ENCODE measurements at places on chromosomes 13 and 19.

DNA sequence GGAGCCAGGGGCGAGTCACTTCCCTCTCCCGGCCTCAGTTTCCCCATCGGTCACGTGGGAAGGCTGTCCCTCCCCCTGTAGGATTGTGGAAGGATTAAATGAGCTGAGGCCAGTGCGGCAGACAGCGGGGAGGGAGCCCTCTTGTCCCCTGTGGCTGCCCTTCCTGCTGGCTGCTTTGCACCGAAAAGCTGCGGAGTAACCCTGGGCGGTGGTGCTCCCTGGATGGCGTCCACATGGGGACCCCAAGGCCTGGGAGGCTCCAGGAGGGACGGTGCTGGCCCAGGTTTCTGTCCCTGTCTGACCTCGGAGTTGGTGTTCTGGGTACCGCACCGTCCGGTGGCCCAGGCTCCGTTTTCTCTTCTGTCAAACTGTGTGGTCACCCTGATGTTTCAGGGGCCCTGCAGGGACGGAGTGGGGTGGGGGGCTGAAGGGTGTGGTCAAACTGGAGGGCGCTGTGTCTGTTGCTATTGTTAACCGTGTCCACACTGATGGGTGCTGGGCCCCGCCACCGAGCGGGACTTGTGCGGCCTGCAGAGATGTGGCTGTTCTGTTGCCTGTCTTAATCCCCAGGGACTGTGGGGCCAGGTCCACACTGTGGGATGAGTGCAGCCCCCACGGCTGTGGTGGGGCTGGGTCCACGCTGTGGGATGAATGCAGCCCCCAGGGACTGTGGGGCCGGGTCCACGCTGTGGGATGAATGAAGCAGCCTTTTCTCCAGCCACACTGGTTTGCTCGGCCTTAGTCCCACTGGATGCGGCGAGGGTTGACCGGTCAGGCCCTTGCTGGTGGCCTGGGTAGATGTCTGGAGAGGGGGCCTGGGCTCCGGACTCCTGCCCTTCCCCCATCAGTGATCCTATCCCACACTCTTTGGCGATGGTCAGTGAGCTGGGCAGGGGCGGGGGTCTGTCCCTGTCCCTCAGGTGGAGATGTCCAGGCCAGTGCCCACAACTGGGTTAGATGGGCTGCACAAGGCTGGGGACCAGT lies 6.9 kb downstream of the GNA11 start:
- no peak for DNase-seq

GRCh38 chr19:50820086-50820485 lies 3.5 kb downstream of the KLK1 start:
- DNase-seq: no peak

DNA sequence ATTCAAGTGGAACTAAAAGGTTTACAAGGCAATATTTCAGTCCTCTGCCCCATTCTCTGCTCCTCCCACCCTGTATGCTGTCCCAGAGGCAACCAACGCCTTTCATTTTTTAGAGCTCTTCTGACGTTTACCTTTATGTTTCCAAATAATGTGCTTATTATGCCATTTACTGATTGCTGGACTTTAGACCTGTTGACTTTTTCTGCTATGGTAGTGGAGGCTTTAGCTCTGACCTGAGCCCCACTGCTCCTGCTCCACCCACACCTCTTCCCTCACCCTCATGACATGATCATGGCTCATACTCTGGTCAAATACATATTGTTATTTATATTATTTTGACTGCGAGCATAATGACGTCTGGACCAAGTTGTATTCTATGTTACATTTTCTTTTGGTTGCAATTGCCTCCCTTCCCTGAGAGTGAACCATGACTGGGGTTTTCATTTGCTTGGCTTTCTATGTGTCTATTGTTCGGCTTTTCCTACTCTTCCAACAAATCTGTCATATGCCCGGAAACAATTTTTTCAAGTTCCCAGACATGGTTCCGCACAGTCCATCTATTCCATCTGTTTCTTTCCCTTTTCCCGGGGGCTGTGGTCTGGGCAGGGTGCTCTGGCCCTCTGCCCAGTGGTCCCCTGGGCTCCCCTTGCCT lies 31.4 kb upstream of the GJB6 start:
- no peak for DNase-seq

GRCh38 chr13:41389580-41389979 lies 67.8 kb upstream of the RGCC start:
- DNase-seq: no peak

DNA sequence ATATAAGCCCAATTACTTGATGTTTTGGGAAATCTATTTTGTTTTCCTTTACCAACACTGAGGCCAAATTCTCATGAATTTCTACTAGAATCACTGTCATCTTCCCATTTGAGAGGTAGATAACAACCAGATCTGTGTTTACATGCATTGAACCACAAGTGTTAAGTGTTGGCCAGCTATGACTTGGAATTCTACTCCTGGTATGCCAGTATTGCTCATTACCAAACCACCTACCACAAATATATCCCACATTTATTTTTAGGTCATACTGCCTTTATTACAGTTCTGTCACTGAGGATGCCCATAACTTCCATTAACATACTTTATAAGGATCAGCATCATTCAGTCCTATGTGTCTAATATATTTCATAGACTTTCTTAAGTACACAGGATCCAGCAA lies 328.9 kb downstream of the DIAPH3 start:
- DNase-seq: no peak

Measured in stimulated activated CD4-positive, alpha-beta T cell treated with anti-CD3 and anti-CD28 coated beads, Interleukin-1b, Interleukin-23, amount 100 ng/mL, for 24 hours (primary cell).